IPS DF 6.9 (cell line): ENCODE measurements at places on chromosomes 2 and 18.

DNA sequence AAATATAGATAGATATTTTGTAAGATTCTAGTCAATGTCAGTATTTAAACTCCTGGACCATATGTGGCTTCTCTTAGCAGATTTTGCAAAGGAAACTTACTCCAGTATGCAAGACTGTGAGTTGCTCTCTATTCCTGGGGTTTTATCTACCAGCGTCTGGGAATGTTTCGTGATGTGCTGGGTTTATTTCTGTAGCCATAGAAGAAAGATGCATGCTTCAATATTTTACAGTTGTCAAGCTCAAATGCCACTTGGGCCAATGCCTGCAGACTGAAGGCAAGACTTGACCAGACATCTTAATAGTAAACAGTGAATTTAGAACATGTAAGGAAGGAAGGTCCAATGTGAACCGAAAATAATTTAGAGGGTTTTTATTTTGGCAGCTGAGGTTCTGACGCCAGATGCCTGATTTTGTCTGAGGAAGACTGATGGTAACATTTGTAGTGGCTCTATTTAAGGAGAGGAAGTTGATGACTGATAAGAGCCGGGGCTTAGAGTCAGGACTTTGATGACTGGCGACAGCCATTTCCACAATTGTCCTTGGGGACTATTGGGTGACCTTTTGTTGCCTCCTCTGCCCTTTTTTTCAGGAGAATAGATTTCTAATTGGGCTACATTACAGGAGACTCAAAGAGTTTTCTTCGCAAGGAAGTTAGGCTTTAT is 154.3 kb downstream of the RAPGEF4 start:
- DNase-seq: no peak

- no peak for DNase-seq
These were observed 66.5 kb downstream of the FTCDNL1 start for GRCh38 chr2:199784512-199784911.

- no peak for DNase-seq
These were observed 99.9 kb upstream of the NABP1 start for GRCh38 chr2:191578031-191578430.

GRCh38 chr2:237435844-237436587 is 22.1 kb upstream of the COL6A3 start:
- DNase-seq: no peak

GRCh38 chr2:135190799-135191198 is 138.7 kb downstream of the RAB3GAP1 start:
- DNase-seq: no peak

- DNase-seq: no peak
These were observed 97.3 kb downstream of the ICOS start for GRCh38 chr2:204033611-204034495.

GRCh38 chr2:179265082-179265510 is 464 bp upstream of the SESTD1 start:
- DNase-seq: no peak

- no peak for DNase-seq
These were observed 11.2 kb upstream of the B3GNT2 start for GRCh38 chr2:62184512-62185230.

- no peak for DNase-seq
These were observed 287.5 kb downstream of the TCF4 start for GRCh38 chr18:55300421-55300935.

DNA sequence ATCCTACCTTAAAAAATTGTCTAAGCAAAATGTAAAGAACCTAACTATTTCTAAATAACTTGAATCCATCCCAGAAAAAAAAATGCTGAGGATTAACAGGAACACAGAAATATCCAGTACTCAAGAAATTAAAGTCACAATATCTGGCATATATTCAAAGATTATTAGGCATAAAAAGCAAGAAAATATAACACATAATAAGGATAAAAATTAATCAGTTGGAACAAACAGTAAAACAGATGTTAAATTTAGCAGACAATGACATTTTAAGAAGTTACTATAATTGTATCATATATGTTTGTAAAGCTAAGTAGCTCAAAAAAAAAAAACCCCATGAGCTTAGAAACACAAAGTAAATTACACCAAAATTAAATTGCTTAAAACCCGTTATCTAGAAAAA is 427.4 kb upstream of the GYPC start:
- DNase-seq: no peak

DNA sequence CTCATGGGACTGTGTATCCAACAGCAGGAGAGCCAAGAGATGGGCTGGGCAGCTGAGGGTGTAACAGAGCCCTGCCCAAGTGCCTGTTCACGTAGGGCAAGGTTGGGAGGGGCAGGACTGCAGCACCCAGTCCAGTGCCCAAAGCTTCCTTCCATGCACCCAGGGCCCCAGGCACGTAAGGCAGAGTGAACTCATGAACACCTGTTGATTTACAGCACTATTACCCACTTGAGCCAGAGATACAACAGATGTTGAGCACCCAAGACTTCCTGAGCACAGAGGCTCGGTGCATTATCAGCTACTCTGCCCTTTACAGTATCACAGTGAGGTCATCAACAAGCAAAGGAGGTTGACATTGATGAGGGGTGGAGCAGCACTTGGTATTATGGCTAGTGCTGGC is 50.2 kb upstream of the FHL2 start:
- DNase-seq: no peak

DNA sequence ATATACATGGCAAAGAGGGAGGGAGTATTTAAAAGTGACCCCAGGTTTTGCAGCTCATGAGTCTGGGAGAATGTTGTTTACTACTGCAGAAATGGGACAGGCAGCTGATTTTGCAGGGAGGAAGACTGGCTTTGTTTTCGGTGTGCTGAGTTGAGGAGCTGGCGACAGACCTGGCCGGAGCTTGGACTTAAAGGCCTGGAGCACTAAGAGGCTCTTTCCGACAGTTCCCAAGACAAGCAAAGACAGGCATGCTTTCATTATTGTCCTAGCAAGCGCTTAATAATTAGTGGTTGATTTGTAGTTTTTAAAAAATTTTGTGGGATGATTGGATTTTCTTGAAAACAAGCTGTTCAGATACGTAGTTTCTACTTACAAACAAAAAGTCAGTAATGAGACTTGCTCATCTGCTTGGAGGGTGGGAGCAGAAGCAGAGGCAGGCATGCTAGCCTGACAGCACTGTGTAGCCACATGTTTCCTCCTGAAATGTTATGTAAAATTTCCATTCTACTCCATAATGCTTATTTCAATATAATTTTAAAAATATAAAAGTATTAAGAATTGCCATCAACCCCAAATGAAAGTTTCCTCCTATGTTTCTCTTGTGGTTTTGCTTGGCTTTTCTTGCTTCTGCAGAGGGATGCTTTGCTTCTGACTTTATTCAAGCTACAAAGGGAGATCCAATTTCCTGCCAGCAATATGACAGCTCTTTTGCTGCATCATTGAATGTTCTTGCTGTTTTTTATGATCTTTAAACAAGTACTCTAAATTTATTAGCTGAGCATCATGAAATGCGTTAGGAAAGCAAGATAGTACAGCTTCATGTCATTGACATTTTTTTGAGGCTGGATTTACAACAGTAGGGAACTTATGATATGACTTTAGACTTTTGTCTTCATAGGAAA is 75.8 kb downstream of the PHLPP1 start:
- no peak for DNase-seq

GRCh38 chr2:65015731-65016130 is 26.5 kb downstream of the SLC1A4 start:
- DNase-seq: no peak

DNA sequence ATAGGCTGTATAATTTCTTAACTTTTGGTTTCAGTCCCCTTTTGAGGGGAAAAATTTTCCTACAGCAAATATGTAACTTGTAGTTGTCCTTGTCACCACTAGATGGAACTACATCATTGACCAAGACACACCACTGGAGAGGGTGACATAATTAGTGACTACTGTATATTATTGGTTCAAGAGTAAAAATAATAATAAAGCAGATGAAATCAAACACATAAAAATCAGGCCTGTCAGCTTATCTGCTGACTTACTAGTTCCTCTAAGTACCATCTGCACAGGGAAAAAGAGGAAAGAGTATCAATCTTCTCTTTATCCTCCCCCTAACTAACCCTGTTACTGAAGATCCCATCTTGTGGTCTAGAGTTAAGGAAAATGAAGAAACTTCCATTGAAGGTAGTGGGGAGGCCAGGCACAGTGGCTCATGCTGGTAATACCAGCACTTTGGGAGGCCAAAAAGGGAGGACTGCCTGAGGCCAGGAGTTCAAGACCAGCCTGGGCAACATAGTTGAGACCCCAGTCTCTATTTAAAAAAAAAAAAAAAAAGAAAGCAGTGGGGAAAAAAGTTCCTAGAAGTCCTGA is 29.6 kb upstream of the ENOSF1 start:
- DNase-seq: no peak

DNA sequence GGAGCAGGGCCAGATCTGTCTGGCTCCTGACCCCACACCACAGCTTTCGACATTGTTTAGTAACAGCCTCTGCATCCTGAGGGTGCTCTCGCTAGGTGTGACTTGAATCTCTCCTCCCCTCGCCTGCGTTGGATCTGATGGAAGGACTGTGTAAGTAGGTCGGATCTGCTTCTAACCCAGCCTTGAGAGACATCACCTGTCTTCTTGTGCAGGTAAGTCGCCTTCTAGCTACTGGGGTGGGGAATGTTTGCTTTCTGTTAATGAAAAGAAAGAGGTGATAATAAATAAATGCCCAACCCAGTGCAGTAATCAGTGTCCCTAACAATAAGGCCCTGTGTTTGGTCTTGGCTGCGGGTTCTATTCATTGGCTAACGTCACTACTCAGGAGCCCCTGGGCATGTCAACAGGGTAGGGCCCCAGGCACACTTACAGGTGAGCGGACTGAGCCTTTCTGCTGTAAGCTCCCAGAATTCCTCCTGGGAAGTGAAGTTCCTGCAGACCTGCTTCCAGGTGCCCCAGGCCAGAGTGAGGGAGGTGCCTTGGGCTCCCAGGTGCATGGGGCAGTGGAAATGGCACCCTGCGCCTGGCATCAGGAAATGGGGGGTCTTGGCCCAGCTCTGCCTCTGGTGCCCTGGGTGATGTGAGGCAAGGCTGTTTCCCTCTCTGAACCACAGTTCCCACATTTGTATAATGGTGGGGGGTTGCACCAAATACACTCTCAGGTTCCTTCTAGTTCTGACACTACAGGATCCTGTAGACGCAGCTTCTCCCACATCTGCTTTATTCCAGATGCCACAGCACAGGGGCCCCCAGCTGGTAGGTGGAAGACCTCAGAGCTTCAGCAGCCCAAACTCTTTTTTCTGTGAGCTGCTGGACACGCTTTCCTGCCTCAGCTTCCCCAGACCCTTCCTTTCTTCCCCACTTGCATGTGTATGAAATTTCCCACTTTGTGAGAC is 11.2 kb upstream of the FOSL2 start:
- DNase-seq: no peak

GRCh38 chr18:23071285-23071684 is 64.0 kb upstream of the CABLES1 start:
- DNase-seq: no peak

DNA sequence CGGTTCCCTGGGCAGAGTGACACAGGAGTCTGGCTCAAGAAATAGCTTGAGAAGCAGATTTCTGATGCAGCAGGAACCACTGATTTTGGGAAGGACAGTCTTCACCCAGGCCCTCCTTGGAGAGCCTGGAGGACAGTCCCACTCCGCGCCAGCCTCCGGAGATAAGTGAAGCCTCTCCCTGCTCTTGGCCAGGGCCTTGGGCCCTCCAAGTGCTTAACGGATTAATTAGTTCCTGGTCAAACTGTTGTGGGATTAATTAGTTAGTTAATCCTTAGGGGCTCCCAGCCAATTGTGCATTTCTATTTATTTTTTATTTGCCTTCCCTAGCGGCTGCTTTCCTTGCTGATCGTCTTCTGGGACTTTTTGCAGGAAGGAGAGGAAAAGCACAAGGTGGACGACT is 19.6 kb downstream of the CPLX4 start:
- no peak for DNase-seq

- DNase-seq: no peak
These were observed 10.0 kb upstream of the LAPTM4A start for GRCh38 chr2:20061476-20061875.

- no peak for DNase-seq
These were observed 110.0 kb upstream of the EPAS1 start for GRCh38 chr2:46187112-46187618.

GRCh38 chr2:242027676-242028450 is 158.3 kb downstream of the RTP5 start:
- no peak for DNase-seq

DNA sequence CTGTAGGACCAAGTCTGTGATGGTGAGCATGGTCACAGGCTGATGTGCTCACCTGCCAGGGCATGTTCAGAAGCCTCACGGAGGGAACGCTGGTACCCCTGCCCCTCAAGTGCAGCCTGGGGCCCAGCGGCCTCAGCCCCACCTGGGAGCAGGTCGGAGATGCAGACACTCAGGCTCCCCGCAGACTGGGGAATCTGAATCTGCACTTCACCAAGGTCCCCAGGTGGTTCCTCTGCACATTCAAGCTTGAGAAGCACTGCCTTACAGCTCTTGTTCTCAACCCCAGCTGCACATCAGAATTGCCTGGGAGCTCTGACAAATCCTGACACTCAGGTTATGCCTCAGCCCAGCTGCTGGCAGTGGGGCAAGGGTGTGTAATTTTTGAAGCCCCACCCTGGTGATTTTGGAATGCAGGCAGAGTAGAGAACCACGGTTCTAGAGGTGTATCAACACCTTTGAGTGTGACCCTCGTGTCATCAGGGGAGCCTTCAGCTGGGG is 54.8 kb downstream of the CRACDL start:
- no peak for DNase-seq

GRCh38 chr2:234571620-234572407 is 74.9 kb upstream of the ARL4C start:
- DNase-seq: no peak

DNA sequence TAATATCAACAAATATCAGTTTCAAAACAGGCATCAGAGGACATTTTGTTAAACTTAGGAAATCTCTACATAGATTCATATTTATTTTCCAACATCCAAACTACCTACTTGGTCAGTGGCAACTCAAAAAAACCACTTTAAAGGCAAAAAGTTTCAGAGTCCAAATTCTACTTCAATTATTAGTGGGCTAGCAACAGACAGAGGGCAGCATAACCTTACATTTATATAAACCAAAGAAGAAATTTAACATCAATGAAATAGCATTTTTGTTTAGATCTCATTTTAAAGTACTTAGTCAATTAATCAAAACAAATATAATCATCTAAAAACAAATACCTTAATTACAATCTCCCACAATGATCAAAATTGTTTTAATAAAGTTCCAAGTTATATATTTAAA is 33.3 kb downstream of the RTTN start:
- DNase-seq: no peak

DNA sequence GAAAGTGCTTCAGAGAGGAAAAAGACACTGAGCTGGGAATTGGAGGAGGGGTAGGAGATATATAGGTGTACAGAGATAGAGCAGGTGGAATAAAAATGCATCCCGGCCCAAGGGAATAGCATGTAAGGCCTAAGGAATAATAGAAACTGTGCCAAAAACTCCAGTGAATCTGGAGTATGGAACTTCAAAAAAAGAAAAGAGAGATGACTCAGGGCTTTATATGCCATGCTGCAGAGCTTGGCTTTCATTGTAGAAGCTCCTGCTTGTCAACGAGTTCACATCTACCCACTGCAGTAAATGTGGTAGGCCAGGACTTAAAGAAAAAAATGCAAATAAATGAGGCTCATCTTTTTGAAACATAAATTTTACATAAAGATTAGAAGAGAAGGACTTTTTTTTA is 131.8 kb downstream of the MREG start:
- DNase-seq: no peak
